ENCODE measurements at places on chromosomes 4 and X. TPM values are rescaled to one million over a fixed set of nuclear protein-coding genes. Genes with fewer than 3 reads are reported as not detected.
A peak's percentile ranks its signal among the peaks of the same experiment; 100 is the strongest.

- DNase-seq: no peak
Measured at GRCh38 chr4:173482330-173482931, 47.6 kb downstream of the HAND2 start.

DNA sequence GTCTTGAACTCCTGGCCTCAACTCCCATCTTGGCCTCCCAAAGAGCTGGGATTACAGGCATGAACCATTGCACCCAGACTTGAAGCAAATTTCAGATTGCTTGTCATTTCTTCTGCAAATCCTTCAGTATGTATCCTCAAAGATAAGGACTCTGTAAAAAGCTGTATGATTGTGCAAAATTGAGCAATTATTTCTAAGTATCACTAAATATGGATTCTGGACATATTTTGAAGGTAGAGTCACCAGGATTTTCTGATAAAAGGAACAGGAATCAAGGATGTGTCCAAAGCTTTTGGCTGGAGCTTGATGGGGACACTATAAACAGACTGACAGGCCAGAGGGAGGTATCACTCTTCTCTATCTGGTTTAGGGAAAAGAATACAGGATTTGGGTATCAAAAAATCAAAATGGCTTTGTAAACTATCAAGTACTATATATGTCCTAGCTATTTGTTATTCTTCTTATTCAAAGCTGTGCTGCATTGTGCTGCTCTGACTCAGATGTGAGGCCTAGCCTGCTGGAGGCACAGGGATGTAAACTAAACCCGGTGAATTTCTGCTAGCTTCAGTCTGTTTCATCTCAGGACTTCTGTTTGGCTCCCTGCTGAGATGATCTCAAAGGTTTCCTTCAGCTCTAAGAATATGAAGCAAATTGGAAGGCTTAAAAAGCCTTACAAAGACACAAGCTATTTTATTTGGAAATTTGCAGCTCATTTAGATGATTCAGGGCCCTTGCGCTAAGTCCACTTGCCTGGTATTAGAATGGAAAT, 8.3 kb downstream of the RPS4X start:
- no peak for DNase-seq

The RTL3 gene
- 0.30 TPM for total RNA-seq

The VCX3A gene
- not detected for total RNA-seq

DNA sequence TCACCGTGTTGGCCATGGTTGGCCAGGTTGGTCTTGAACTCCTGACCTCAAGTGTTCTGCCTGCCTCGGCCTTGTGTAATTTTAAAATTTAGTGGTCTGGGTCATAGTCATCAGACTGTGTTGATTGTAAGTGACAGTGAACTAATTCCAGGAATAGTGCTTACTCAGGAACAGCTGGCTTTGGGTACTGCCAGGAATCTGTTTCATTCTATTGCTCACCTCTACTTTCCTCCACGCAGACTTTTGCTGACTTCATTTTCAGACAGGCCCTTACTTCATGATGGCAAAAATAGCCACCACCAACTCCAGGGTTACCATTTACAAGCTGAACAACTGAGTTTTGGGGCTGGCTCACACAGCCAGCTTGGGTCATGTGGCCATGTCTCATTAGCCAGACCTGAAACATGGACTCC, 54.6 kb downstream of the FNIP2 start:
- DNase-seq: no peak

DNA sequence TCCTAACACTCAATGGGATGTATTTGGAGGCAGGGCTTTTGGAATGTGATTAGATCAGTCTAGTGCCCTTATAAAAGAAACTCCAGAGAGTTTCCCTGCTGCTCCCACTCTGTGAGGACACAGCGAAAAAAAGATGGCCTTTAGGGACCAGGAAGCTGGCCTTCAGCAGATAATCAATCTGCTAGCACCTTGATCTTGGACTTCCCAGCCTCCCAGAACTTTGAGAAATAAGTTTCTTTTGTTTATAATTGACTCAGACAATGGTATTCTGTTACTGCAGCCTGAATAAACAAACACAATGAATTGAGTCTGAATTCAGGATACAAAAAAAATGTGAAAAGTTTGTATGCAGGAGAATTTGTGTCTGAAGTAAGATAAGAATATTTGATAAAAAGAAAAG, 842.1 kb downstream of the FSTL5 start:
- no peak for DNase-seq

- DNase-seq: no peak
Measured at GRCh38 chrX:132333351-132333750, 114.1 kb upstream of the RAP2C start.

DNA sequence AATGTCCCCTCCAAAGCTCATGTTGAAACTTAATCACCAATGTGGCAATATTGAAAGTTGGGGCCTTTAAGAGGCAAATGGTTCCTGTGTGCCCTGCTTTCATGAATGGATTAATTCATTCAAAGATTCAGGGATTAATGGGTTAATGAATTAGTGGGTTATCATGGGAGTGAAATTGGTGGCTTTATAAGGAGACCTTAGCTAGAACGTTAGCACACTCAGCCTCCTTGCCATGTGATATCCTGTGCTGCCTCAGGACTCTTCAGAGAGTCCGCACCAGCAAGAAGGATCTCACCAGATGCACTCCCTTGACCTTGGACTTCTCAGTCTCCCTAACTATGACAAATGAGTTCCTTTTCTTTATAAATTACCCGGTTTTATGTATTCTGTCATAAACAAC, 2.6 kb upstream of the WDR19 start:
- DNase-seq: no peak

- DNase-seq: no peak
Measured at GRCh38 chr4:153131596-153131995, 72.6 kb upstream of the TRIM2 start.

The MGARP gene
- total RNA-seq: 4.3 TPM

- DNase-seq: no peak
Measured at GRCh38 chr4:139718358-139718757, 52.7 kb downstream of the MGST2 start.

The MRPL1 gene
- total RNA-seq: 17.4 TPM

DNA sequence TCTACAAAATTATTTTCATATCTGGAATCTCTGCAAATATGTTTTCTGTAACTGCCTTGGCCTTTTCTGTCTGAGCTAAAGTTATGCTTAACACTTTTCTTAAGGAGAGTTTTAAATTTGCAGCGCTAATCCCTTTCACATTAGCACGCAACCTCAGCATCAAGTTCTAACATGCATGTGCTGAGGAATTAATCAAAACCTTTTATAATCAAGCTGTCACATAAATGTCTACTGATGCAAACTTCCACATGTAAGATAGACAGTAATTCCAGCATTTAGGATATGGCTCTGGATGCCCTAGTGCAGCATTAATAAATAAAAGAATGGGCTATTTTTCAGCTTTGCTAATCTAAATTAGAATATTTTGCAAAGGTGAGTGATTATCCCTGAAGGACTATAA, 17.5 kb upstream of the NEIL3 start:
- DNase-seq: no peak

The ARHGAP36 gene
- total RNA-seq: not detected

- no peak for DNase-seq
Measured at GRCh38 chr4:14018191-14018853, 390.8 kb upstream of the BOD1L1 start.

DNA sequence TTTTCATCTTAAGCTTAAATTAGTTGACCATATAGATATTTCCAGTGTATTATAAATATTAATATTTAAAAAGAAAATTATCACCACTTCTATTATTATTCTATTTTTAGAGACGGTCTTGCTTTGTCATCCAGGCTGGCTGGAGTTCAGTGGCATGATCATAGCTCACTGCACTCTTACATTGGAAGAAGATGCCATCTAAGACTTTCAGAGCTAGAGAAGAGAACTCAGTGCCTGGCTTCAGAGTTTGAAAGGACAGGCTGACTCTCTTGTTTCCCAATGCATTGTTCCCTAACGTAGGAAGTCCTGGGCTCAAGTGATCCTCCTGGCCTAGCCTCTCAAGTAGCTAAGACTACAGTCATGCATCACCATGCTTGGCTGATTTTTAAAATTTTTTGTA, 75.9 kb downstream of the FIP1L1 start:
- DNase-seq: no peak

- DNase-seq: no peak
Measured at GRCh38 chrX:71171110-71171801, 26.6 kb downstream of the NLGN3 start.

DNA sequence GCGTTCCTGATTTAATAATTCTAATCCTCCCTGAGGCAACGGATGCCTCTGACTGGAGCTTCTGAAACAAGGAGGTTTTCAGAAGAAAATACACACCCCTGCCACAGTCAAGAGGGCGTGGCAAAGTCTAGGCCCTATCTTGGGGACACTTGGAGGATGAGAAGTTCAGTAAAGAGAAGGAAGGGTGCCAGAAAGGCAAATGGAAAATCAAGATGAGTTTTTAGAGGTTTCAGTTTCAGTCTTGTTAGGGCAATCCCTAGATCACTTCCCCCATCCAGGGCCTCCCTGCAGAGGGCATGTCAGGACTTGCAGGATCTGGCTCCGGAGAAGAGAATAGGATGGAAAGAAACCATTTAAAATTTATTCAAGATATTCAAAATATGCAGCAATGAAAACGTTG, 28.5 kb upstream of the FGF2 start:
- peak; percentile 60 for DNase-seq

The PAGE5 gene
- not detected for total RNA-seq

GRCh38 chr4:127188847-127189246, 443.9 kb upstream of the INTU start:
- no peak for DNase-seq

The TMPRSS11B gene
- total RNA-seq: not detected

The EXOC1L gene
- total RNA-seq: not detected

The NALF2 gene
- 62.7 TPM for total RNA-seq

DNA sequence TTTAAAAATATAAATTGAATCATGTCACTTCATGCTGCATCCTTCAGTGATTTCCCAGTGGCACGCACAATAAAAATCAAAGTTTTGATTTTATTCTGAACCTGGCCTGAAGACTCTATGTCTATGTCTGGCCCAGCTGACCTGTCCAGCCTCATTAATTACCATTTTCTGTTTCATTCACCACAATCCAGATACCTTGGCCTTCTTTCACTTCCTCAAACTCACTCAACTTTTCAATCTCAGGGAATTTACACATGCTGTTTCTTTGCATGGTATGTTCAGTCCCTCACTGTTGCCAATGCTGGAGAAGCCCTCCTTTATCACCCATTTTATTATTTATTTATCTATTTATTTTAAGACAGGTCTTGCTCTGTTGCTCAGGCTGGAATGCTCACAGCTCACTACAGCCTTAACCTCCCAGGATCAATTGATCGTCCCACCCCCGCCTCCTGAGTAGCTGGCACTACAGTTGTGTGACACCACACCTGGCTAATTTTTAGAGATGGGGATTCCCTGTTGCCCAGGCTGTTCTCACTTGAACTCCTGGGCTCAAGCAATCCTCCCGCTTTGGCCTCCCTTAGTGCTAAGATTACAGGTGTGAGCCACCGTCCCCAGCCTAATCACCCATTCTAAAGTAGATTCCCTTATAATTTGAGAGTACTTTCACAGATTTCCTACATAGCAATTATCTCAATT, 43.1 kb downstream of the ZGRF1 start:
- no peak for DNase-seq

GRCh38 chr4:75371915-75372314, 142.3 kb downstream of the RCHY1 start:
- DNase-seq: no peak

The IL13RA2 gene
- total RNA-seq: 0.44 TPM

The ALPK1 gene
- 4.2 TPM for total RNA-seq

DNA sequence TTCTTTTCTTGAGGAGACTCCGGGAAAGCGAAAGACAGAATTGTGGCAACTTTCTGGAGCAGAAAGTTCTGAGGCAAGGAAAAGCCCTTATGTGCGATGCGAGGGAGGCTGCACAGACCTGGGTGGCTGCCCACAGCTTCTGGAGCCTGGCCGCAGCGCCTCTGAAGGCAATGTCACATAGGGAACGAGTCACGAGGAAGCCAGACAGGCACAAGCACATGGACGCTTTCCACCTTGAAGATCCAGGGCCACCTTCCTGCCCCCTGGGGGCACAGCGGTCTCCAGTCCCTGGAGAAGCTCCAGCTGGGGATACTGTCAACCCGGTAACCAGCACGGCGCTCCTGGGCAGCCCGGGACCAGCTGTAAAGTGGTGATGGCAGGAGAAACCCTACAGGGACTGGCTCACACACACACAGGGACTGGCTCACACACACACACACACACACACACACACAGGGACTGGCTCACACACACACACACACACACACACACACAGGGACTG, 69.8 kb downstream of the MTNR1A start:
- no peak for DNase-seq

The SPANXC gene
- total RNA-seq: not detected

The TMSB15A gene
- 1.5 TPM for total RNA-seq

GRCh38 chrX:96841325-96841724, 42.4 kb upstream of the RPA4 start:
- DNase-seq: no peak

The WDFY3 gene
- total RNA-seq: 40.0 TPM

DNA sequence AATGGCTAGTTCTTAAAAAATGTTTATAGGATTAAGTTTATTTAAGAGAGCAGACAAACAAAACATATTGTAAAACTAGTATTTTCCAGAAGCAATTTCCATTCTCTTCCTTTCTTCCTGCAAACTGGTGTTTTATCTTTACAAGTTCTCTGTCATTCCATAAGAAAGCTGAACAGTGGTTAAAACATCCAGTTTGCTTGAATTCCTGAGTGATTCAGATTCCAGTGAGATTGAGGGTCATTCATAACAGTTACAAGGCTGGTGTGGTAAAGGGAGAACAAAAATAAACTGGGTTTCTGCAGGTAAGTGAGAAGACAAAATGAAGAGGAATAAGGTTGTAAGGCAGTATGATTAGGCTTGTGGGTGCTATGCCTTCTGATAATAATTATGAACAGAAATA, 544.8 kb upstream of the DIPK2B start:
- DNase-seq: no peak

- DNase-seq: no peak
Measured at GRCh38 chr4:184190711-184191110, 27.0 kb downstream of the ENPP6 start.

Measured in right atrium auricular region (tissue), 2 donors.